ENCODE measurements at places on chromosomes 3 and 15.

GRCh38 chr3:69200384-69201068, 78.1 kb upstream of the LMOD3 start:
- DNase-seq, result no peak

DNA sequence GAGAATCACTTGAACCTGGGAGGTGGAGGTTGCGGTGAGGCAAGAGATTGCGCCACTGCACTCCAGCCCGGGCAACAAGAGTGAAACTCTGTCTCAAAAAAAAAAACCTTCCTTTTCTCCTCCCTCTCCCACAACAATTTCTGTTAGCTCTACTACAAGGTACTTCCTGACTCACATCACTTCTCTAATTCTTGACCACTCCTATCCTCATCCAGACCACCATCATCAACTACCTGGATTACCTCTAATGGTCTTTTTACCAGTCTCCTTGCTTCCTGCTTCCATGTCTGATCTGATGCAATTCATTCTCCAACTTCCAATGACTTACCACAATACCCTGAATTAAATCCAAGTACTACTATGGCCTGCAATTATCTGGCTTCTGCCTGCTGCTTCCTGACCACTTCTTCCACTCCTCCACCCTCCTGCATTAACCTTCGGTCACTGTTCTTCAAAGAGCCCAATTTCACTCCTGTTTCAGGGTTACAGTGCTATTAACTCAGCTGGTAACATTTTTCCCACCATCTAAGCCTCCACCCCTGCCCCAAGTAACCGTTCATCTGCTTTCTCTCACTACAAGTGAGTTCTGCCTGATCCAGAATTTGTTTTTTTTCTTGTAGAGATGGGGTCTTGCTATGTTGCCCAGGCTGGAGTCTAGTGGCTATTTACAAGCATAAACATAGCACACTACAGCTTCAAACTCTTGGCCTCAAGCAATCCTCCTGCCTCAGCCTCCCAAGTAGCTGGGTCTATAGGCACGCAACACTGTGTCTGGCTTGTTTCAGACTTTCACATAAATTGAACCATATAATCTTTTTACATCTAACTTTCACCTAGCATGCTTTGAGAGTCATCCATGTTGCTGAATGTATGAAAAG, 27.8 kb downstream of the DCAF1 start:
- no peak for DNase-seq

GRCh38 chr3:100798012-100798411, 88.7 kb downstream of the TFG start:
- DNase-seq, result no peak

- DNase-seq, result no peak
Measured at GRCh38 chr3:147393261-147393942, 12.9 kb downstream of the ZIC4 start.

- no peak for DNase-seq
Measured at GRCh38 chr3:55899887-55900286, 412.8 kb upstream of the WNT5A start.

- DNase-seq, result no peak
Measured at GRCh38 chr3:117346901-117347300, 637.3 kb downstream of the TUSC7 start.

- DNase-seq, result no peak
Measured at GRCh38 chr3:71388535-71389120, 194.9 kb downstream of the FOXP1 start.

DNA sequence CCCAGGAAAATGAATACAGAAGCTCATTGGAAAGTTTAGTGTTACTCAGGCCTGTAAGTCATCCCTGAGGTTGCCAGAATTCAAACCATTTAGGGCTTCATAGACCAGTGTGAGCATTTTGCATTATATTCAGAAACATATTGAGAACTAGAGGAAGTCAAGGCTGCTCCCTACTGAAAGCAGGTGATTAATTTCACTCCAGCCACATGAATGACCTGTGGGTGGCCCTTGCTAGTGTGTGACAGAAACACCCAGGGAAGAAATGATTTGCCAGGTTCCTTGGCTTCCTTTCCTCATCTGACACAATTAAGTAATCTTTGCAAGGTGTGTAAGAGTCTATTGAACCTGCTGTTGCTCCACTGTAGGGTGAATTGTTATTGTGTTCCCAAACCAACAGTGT, 61.8 kb downstream of the GAP43 start:
- no peak for DNase-seq

DNA sequence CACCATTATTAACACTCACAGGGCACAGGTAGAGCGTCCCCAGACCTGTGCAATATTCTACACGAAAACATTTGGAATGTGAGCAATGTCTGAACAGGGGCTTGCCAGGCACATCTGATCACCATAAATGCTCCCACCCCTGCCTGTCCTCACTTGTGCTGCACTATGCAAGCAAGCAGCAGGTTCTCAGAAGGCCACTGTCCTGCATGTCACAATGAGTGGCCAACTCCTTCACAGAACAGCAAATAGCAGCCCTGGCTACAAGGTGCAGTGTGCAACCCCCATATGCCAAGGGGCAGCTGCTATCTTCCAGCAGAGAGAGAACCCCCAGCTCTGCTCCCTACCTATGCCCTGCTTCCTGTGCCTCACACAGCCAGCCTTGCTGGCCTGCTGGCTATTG, 32.6 kb downstream of the SEC22C start:
- no peak for DNase-seq

DNA sequence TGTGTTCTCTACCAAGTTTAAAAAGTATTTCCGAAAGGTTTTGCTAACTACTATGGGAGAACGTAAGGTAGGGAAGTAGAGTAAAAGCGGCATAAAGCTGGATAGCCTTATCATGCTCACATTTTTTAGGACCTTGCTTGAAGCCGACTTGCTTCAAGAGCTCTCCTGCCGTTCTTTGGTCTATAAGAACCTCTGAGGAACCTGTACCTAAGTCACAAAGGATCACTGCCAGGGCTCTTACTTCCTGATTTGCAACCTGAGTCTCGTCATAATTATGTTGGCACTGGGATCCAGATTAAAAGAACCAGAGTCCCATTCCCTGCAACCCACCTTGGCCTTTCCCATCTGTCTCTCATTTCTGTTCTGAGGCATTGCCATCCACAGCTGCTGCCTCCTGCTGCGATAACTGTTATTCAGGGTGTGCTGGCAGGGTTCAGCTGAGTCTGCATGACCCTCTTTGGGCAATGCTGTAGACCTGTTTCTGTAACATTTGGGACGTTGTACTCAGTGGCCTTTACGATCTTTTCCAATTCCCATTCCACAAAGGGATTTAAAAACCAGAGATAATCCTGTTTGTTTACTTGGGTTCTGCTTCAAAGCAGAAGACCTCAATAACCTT, 131.0 kb upstream of the UMPS start:
- no peak for DNase-seq

GRCh38 chr15:101359365-101359947, 64.4 kb upstream of the SNRPA1 start:
- DNase-seq, result no peak

DNA sequence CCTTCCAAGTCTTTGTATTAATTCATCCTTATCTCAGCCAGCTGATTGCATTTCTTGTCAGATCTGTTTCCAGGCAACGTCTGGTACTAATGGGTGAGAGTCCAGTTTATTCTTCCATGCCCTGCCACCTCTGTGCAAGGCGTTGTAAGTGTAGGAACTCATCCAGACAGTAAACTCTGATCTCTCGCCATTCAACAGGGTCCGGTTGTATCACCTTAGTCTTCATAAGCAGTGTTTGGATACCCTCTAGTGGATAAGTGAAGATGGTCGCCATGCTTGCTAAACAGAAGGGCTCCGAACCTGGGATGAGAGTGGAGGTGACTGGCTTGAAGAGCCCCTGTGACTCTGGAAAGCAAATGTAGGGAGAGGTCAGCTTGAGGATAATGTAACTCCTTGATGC, 51.6 kb upstream of the CMTM7 start:
- no peak for DNase-seq

DNA sequence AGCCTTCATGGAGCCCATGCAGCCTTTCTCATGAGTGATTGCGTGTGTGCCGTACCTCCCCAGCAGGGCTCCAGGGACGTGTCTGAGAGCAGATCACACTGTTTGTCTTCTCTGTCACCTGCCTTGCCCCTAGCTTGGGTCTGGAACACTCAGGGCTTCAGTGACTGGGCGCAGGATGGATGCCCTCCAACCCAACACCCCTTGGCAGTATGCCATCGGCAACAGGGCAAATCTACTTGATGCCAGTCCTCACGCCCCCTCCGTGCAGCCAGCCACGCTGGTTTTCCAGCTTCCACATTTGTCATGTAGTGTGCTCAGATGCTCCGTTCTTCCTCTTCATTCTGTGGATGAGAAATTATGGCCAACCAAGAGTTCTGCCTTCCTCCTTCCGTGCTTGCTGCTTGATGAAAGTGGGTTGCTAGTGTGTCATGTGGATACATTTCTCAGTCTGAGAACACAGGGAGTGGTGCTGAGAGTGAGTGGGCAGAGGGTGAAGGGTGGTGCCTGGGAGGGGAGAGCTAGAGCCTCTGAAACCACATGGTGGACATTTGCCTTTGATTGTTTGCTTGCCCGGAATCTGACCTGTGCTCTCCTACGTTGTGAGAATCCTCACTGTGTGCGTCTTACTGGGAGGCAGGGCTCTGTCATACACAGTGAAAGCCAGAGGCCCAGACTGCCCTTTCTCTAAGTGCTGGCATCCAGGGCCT, 97.2 kb downstream of the FAM43A start:
- no peak for DNase-seq

- DNase-seq, result no peak
Measured at GRCh38 chr3:61734749-61735686, 173.6 kb downstream of the PTPRG start.

- DNase-seq, result no peak
Measured at GRCh38 chr3:154164387-154164786, 43.2 kb downstream of the ARHGEF26 start.

DNA sequence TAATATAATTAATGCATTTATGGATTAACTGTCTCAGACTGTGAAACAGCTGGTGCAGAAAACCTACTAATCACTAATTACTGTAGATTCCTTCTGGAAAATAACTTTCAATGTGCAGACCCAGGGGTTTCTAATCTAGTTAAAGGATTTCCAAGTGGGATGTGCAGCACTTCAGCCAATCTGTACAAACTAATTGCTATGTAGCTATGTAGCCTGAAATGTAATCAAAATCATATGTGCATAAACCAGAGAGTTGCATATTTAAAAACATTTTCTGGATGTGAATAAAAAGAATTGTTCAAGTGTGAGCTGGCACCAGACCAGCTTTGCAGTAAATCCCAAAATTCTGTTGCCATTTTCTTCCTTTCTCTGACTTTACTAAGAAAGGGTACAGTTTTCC, 127.5 kb upstream of the CD96 start:
- no peak for DNase-seq

- DNase-seq, result no peak
Measured at GRCh38 chr3:185712337-185712736, 112.5 kb downstream of the IGF2BP2 start.

DNA sequence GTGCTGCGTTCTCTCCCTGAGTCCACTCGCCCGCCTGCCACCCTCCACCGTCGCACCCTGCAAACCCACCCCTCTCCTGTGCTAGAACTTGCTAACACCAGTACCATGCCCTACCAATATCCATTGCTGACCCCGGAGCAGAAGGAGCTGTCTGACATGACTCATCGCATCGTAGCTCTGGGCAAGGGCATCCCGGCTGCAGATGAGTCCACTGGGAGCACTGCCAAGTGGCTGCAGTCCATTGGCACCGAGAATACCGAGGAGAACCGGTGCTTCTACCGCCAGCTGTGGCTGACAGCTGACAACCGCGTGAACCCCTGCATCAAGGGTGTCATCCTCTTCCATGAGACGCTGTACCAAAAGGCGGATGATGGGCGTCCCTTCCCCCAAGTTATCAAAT, 4.9 kb upstream of the ALAS1 start:
- no peak for DNase-seq

DNA sequence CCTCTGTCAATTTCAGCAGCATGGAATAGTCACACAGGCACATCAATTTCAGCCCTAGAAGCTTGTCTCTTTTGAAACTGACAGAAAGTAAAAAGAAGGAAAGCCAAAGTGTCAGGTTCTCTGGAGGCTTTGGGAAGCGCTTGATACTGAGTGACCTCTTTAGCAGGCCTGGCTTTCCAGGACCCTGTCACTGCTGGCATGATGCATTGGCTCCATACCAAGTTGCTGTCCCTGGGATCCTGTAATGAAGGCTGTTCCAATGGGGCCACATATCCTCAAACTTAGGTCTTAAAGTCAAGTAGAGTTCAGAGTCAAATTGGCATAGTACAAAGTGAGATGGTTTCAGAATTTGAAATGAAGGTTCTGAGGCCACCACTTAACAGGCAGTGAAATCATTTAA, 640.9 kb downstream of the SQOR start:
- DNase-seq, result no peak

DNA sequence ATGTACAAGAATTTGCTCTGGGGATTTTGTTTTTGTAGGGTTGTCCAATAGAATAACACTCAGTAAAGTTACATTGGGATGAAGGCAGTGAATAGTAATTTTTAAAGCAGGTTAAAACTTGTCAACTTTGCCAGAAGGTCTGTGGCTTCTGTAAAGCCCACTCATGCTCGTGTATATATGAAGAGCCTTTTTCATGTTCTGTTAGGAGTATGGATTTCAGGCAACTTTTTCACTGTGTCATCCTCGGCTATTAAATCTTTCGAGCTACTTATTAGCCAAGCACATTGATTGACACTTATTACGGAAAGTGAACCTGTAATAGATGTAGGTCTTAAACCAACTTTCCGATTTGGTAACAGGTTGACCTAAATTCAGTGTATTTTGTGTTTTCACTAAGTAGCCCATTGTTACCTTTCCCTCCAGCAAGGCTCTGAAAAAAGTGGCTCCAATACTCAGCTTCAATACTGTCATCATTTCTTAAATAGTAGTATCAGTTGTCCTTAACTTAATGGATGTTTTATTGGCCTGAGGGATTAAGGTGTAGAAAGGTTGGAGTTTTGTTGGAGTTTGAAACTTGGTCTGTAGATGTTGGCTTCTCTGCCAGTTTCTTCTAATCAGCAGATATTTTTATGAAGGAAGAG, 1.7 kb downstream of the PAK2 start:
- DNase-seq, result no peak

DNA sequence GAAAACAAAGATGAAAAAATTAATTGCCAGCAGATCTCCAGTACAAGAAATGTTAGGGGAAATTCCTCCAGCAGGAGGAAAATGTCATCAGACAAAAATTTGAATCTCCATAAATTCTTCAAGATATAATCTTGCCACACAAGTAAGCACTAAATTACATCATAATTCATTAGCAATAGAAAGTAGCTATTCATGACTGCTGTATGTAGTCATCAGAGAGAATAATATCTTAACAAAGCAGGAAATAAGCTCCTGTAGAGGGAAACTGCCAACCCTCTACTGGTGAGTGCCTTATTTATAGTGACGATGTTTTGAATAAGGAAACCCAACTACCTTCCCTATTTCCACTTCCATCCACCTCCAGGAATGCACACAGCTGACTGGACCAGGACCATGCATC, 15.8 kb upstream of the SLC27A2 start:
- no peak for DNase-seq

- no peak for DNase-seq
Measured at GRCh38 chr15:39936187-39936586, 2.3 kb downstream of the EIF2AK4 start.

- no peak for DNase-seq
Measured at GRCh38 chr15:85584872-85585271, 204.5 kb downstream of the AKAP13 start.

- no peak for DNase-seq
Measured at GRCh38 chr15:51303462-51303980, 34.9 kb downstream of the CYP19A1 start.

- no peak for DNase-seq
Measured at GRCh38 chr15:52480990-52481389, 47.7 kb downstream of the MYO5A start.
